NCI-H1436 (cell line): ENCODE measurements at places on chromosomes 3 and 15.

DNA sequence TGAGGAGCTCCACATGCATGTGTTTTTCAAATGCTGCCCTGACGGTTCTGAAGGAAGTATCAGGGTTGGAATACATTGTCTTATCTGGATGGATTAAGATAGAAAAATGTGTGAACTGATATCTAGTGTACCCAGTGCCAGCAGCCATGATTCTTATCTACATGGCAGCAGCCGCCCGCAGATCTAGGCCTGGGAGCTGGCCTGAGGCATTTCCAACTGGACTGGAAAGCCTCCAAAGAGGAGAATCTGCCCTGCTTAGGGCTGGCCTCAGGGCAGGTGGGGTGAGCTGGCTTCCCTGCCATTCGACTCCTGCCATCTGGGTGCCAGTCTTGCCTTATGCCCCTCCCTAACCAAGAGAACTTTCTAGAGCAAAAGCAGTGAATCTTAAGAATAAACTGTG lies 125.8 kb downstream of the SSR3 start:
- no peak for DNase-seq

DNA sequence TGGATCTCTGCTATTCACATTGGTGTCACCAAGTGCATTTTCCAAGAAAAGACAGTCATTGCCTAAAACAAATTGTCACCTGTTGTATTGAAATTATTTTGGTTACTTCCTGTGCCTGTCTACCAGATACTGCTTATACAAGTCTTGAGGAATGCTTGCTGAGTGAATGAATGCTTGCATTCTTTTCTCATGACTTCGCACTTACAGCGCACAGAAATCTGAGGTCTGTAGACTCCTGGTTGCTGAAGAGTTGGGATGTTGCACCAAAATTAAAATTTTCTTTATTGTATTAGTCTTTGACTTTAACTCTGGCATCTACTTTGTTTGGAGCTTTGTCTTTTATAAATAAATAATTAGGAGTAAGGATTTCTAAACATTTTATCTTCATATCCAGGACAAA lies 28.4 kb downstream of the SH3GL3 start:
- DNase-seq: no peak

GRCh38 chr15:56552659-56553058 lies 87.7 kb upstream of the MNS1 start:
- DNase-seq: no peak

DNA sequence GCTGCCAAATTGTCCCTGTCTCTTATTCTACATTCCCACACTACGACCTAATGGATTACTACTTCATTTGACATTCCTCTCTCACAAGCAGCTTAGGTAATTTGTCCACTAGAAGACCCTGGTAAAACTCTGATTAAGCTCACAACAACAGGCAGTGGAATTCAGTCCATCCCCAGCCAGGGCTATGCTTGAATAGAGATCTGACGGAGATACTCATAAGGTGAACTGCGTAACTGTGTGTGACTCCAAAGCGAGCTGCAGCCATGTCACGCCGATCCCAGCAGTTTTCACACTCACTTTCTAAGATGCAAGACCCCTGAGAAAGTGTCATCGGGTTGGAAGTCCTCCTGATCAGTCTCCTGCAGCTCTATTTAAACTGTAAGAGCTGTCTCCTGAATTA lies 25.7 kb upstream of the ROBO2 start:
- DNase-seq: no peak

- no peak for DNase-seq
These were observed 52.1 kb downstream of the DNAH1 start for GRCh38 chr3:52367891-52368880.

DNA sequence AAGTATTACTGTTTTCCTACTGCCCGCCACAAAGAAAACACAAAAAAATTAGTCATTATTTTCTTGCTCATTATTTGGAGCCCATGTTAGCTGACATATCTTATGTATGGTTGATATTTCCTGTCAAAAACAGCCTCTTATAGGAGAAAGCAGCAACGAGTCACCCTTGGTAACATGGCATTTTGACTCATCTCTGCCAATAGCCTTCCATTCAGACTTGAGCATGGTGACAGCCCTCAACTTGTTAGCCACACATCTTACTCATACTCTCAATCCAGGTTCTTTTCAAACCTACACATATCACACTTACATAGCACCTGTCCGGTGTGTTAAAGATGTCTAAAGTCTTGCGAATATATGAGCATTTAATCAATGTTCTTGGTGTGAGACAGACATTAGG lies 109.4 kb upstream of the SAMMSON start:
- DNase-seq: no peak

DNA sequence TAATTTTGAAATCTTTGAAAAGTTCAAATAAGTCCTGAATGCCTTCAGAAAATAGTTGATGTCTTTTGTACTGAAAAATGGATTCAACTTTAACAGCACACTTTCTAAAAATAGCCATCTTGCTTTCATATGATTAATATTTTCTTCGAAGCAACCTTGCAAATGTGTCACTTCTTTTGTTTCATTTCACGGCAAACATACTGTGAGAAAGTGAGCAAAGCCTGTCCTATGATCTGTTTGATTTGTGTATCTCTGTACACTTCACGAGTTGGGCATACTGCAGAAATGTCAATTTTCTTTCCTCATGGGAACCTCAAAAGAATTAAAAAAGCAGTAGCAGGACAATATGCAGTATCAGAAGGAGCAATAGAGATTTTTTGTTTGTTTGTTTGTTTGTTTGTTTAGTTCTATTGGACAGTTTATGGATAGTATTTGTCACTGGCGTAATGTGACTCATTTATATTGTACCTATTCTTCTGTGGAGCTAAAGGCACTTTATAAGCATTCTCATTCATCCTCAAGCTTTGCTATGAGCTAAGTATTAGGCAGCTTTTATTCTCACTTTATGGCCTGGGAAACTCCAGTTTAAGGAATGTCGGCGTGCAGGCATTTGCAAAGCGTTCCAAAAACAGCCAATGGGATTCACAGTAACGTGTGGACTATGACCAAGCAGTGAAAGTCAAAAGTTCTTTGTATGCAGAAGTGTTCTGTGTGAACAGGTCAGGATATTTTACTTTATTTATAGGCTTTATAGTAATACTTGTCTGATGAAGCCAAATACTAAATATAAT lies 572.0 kb downstream of the NAALADL2 start:
- no peak for DNase-seq

DNA sequence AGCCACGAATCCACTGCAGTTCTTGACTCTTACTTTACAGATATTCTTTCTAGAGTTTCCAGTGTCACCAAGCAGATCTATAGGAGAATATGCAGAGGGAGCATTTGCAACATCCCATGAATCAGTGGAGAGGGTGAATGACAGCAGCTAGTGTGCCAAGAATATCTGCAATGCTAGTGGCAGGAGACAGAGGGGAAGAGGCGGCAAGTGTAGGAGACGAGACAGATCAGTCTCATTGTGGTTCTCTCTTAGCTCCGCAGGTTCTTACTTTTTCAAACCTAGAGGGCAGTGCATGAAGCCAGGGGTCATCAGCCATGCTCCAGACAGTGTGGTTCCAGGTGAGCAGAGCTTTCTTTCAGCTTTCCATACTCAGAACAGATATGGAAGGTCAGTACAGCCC lies 744 bp downstream of the ZNF619 start:
- no peak for DNase-seq

DNA sequence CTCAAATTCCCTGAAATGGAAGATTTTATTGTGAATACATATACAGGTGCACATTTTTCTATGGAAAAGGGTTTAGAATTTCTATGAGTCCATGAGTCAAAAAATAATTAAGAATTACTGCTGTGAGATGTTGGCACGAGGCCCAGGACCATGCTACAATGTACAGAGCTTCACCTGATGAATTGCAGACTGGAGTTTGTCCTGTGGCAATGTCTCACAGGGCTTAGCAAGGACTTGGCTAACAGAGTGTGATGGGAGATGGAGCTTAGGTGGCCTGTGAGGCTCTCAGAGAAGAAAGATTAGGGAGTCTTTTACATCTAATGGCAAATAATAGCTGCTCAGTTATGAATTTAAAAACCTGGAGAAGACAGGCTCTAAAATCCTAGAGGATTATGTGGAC lies 219.5 kb upstream of the CBLB start:
- DNase-seq: no peak

DNA sequence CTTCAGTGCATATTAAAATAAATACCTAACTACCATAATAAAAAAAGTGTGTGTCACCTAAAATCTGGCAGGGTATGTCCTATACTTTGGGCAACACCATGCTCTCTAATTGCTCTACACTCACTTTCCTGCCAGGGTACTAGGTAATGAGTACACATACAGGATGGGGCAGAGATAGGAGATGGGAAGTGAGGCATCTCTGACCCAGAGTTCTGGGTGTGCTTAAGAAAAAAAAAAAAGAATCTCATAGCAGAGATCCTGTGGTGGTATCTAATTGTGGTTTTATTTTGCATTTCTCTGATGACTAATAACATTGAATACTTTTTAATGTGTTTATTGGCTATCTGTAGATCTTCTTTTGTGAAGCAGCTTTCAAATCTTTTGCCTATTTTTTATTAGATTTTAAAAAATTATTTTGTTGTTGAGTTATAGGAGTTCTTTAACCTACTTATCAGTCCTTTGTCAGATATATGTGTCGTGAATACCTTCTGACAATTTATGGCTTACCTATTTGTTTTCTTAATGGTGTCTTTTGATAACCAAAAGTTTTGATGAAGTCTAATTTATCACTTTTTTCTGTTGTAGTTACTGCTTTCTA lies 48.0 kb downstream of the EEFSEC start:
- no peak for DNase-seq

GRCh38 chr3:194496217-194496919 lies 9.6 kb upstream of the ATP13A3 start:
- no peak for DNase-seq

GRCh38 chr3:16897254-16897926 lies 12.6 kb downstream of the PLCL2 start:
- DNase-seq: no peak
